Stimulated activated CD8-positive, alpha-beta memory T cell treated with anti-CD3 and anti-CD28 coated beads, Interleukin-7, amount 100 ng/mL, for 4 hours (primary cell): ENCODE measurements at places on chromosomes 3 and 15.

DNA sequence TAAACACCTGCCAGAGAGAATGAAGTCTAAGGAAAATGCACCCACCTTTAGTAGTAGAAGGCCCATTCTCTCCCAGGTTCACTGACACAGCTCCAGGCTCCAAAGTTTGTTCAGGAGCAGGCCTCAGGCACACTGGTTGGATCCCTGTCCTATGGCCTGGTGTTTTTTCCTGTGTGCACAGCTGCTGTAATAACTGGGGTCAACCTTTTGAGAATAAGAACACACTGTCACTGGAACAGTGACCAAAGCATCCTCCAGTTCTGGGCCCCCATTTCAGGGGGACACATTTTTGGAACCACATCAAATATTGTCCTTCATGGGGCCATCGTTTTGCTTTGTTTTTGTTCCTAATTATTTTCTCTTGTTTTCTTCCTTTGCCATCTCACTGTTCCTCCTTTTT is 95.8 kb downstream of the ARNT2 start:
- no peak for DNase-seq

- no peak for DNase-seq
These were observed 199.4 kb upstream of the TTC14 start for GRCh38 chr3:180402471-180403073.

DNA sequence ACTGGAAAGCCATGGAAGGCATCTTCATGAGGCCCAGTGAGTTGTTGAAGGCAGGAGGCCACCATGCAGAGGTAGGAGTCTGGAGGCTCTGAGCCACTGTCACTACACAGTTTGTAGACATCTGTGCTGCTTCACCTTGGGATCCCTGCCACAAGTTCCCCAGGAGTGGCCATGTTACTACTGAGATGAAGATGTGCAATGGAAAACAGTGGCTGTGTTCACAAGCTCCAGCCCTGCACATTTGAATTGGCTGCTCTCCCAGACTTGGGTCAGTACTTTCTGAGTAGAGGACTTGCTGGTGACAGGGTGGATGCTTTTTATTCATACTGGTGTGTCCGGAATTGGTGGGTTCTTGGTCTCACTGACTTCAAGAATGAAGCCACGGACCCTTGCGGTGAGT is 86.9 kb upstream of the C15orf39 start:
- no peak for DNase-seq

DNA sequence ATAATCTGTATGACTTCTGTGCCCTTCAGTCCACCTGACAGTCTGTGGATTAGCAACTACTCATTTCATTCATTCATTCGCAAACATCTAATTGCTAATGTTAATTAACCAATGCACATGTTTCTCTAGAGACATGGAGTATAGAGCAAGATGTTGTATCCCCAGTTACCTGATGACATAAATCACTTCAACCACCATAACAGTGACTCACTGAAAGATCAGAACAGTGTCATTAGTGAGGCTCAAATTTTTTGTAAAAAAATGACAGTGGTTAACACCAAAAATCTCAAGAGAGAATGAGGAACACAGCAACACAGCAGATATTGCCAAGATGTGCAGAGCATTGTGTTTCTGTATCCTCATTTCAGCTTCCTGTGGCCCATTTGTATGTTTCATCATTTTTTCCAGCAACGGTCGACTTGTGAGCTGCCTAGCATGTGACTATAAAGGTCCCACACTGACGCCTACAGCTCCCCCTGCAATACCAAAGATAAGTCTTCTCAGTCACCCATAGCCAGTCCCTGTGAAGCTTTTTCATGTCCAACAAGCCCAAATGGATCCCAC is 3.7 kb upstream of the PLD1 start:
- peak; percentile 29 for DNase-seq

GRCh38 chr3:73451301-73451944 is 173.3 kb downstream of the PDZRN3 start:
- DNase-seq: no peak

- DNase-seq: no peak
These were observed 3.6 kb downstream of the MESD start for GRCh38 chr15:80985981-80986380.

GRCh38 chr3:166685246-166685645 is 694.9 kb downstream of the ZBBX start:
- no peak for DNase-seq

GRCh38 chr3:175149675-175150074 is 290.5 kb downstream of the NAALADL2 start:
- DNase-seq: no peak

DNA sequence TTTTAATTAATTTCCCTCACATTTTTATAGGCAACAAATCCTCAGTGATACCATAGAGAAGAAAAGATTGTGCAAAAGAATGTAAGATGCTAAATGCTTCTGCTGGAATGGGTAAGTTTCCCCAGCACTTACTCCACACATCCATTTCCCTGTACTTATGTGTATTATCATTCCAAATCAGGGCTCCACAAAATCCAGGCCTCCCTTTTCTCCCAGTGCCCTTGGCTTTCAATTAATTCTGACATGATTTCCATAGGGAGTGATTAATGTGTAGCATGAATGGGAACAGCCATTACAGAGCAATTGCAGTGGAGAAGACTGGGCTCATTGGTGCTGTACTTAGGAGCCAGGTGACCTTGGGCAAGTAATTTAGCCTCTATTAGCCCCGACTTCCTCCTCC is 41.3 kb upstream of the UBE2E1 start:
- DNase-seq: no peak

GRCh38 chr3:106969596-106969995 is 407.6 kb upstream of the CCDC54 start:
- no peak for DNase-seq

- DNase-seq: no peak
These were observed 44.4 kb downstream of the LSM3 start for GRCh38 chr3:14222900-14223594.

DNA sequence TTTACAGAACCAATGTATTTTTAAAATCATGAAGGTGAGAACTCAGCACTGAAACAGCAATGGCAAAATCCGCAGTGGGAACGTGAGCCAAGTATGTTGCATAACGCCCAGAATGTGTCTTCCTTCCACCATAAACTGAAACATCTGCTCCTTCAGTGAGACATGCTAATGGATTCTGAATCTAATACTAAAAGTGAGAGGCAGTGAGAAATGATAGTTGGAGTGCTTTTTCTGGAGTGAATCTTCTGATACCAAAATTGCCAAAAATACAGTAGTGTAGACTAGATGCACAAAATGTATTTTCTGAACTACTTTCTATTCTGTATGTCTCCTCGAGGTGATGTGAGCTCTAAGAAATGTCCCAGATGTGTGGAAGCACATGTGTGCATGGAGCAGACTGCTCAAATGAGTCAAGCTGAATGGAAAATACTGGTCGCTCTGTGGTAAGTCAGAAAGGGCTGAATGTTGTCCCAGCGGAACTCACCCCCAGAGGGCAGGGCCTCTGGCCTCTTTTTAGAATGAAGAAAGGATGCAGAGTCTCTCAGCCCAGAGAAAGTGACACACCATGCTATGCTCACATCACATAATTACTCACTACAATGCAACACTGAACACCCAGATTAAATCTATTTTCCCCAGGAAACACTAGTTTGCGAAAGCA is 73.0 kb downstream of the ATP10A start:
- DNase-seq: peak; percentile 7

- DNase-seq: no peak
These were observed 116.3 kb downstream of the CLSTN2 start for GRCh38 chr3:140051019-140051957.

GRCh38 chr3:155495387-155495786 is 201.9 kb upstream of the STRIT1 start:
- no peak for DNase-seq

DNA sequence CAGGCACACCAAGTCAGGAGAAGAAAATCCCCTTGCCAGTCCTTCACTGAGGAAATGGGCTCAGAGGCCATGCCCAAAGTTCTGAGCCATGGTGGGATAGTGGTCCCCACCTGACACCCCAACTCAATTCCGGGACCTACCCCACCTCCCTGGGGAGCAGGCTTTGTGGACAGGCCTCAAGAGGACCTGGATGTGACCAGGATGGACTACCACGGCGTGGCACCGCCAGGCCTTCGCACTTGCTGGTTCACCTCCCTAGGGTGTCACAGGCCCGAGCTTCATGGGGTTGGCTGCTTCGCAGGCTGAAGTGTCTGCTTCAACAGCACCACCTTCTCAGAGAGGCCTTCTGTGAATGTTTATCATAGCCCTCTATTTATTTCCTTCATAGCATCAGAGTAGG is 31.7 kb downstream of the POC1A start:
- DNase-seq: no peak

DNA sequence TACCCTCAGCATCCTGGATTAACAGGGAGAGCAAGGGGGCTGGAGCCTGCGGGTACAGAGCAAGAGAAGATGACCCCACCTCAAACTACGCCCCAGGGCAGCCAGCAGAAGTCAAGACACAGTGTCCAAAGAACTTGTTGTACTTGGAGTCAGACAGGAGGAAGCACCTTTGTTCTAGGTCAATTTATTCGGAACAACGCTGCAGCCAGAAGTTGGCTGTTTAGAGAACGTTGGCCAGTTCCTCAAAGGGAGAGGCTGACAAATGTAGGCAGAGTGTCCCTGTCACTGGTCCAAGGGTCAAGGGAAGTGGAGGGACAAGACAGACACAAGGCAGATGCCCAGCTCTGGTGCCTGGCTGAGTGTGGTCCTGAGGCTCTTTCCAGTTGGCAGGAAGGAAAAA is 32.1 kb upstream of the PIAS1 start:
- no peak for DNase-seq

GRCh38 chr3:52521881-52522650 is 11.6 kb downstream of the NT5DC2 start:
- DNase-seq: no peak

GRCh38 chr3:74590620-74591262 is 23.7 kb downstream of the CNTN3 start:
- DNase-seq: no peak

DNA sequence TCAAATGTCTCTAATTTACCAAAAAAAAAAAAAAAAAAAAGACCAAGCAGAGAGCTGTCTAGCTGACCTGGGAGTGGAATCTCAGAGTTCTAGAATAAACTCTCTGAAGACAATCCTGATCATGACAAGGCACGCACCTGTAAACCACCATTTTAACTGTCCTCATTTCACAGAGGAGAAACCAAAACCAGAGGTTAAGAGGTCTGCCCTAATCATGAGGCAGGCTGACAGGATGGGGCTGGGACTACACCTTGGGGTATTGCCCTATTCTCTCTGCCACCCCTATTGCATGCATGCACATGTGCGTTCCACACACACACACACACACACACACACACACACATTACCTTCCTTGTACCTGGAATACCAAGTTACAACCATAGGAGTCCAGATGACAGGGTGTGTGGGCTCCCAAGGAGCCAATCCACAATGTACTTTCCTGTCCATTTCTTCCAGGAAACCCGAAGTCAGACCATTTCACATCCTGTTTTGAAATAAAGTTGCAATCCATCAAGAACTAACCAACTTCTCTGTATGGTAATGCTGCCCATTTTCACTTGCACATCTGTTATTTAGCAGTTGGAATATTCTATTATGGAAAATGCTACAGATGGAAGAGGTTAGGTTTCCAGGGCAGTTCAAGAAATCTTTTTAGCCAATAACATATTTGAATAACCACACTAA is 34.6 kb downstream of the HSPBAP1 start:
- DNase-seq: no peak

DNA sequence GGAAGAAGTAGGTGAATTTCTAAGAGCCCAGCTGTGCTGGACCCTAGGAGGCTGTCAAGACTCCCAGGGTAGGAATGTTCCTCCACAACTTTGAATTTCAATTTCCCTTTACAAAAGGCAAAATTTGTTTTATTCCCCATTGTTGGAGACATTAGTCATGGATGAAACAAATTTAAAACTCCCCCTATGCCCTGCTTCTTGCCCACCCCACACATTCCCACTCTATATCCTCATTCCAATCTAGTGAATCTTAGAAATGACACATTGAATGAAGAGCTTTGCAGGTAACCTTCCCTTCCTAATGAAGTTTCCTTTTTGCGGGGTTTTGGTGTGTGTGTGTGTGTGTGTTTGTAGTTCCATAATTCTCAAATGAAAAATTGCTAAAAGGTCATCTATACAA is 72.6 kb downstream of the CCNL1 start:
- DNase-seq: no peak

GRCh38 chr3:126390751-126391150 is 4.0 kb upstream of the CFAP100 start:
- DNase-seq: no peak

- DNase-seq: no peak
These were observed 207.8 kb downstream of the MTHFS start for GRCh38 chr15:79689030-79689429.

GRCh38 chr3:175224051-175224450 is 364.9 kb downstream of the NAALADL2 start:
- DNase-seq: no peak

GRCh38 chr3:115623044-115623868 is at the start of gene GAP43:
GAP43 (plus strand) TSS chr3:115623510; CDS start chr3:115623690, 180 bp downstream.
- DNase-seq: no peak

DNA sequence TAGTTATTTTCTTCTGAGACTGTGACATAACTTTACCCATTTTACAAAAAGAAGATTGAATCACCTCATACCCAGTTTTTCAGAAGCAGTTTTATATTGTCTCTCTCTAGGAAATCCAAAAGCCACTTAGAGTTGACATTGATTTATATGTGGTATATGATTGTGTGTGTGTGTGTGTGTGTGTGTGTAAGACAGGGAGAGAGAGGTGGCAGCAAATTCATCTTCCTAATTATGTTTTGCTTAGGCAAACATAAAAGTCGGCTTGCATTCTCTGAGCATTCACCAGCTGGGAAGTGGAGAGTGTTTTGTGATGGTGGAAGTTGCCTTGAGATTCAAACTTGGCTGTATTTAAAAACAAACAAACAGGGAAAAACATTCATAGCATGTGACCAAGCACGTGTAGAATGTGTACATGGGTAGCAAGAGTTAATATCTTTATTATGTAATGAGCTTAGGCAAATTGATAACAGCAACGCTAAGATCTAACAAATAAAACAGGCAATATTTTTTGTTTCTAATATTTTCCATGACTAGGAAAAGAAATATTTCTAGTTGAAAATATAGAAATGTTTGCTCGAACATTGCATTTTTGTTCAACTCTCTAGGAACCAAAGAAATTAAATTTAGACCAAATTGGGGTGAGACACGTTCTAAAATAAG is 64.4 kb upstream of the IGF1R start:
- no peak for DNase-seq

- peak; percentile 80 for DNase-seq
These were observed 811 bp downstream of the SKIL start for GRCh38 chr3:170358042-170359010.

DNA sequence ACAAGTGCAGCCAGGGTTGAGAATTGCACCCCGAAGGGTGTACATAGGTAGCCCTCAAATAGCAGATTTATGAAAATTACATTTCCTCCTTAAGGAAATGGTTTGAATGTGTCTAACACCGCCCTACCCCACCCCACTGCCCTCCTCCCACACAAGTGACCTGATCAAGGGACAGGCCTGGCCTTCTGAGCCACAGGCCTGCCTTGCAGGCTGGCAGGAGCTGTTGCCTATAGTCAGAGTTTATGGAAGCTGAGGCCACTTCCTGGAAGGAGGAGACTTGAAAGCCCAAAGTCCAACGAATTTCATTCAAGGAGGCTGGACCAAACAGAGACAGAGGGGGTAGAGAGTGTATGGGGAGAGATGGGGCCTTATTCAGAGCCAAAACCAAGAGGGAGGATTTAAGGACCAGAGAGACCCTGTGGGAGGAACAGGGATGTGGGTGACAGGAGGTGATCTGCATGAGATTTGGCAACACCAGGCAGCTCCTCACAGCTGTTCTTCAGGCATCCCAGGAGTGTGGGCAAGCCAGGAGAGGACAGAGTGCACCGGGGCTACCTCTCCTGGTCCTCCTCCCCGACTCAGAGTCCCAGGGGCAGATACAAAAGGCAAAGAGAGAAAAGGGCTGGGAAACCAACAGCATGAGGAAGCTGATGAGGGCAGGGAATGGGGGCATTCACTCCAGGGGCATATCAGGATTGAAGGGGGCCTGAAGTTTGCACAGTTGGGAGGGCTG is 100.4 kb upstream of the HES1 start:
- no peak for DNase-seq
